Stimulated activated CD4-positive, alpha-beta T cell treated with anti-CD3 and anti-CD28 coated beads, Interleukin-1b, Interleukin-23, amount 100 ng/mL, for 24 hours (primary cell): ENCODE measurements at places on chromosomes 11 and 22.
A peak's percentile ranks its signal among the peaks of the same experiment; 100 is the strongest.

DNA sequence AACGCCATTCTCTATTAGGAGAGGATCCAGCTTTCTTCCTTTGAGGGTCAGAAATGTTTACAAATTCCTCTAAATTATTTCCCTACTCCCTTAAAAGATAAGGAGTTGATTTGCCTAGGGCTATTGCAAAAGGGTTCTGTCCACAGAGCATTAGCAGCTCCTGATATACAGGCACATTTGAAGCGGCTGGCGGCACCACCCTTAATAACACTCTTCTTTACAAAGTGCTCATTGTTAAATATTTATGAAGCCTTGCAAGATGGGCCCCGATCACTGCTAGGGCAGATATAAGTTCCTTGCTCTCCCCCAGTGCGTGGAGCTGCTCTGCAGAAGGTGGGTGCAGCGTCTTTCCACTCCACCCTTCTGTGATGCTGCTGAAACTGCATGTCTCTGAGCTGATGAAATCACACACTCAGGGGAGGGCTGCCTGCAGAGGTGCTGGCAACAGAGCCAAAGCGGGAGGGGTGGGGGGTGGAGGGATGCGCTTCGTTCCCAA, 116.7 kb upstream of the NTM start:
- no peak for DNase-seq

GRCh38 chr22:41952713-41953112, 763 bp downstream of the SMIM45 start:
- DNase-seq: no peak

- no peak for DNase-seq
Measured at GRCh38 chr11:115693002-115693401, 188.8 kb upstream of the CADM1 start.

DNA sequence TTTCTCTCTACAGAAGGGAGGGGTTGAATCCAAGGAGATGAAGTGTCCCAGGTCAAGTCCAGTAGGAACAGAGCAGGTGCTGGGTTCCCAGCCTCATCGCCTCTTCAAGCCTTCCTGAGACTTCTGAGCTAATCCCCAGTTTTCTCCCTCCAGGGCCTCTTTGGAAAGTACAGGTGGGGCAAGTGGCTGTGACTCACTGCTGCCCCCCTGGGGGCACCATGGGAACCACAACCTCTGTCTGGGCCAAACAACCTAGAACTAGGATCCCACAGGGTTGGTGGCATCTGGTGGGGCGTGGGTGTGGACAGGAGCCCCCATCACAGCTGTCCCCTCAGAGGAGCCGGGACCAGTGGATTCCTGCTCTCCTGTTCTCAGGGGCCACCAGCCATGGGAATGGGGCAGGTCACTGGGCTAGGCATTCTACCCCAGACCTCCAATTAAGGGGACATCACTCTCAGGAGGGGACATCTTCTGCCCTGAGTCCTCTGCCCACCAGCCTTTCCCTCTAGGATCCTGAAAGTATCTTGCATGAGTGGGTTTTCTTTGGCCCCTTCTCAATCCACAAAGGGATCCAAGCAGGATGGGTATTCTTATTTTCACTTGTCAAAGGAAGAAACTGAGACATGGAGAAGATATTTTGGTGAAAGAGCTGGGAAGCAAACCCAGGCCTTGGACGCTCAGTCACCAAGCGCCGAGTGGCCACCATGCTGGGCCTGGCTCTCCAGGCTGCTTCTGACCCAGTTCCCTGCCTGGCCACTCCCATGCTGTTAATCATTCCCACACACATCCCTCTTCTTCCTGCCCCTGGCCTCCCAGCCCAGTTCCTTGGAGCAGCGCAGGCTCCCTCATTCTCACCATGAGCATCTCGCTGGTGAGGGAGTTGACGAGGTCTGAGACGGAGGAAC, 23.8 kb downstream of the LRRC10B start:
- no peak for DNase-seq

GRCh38 chr22:46007848-46008261, 30.9 kb upstream of the WNT7B start:
- DNase-seq: no peak

DNA sequence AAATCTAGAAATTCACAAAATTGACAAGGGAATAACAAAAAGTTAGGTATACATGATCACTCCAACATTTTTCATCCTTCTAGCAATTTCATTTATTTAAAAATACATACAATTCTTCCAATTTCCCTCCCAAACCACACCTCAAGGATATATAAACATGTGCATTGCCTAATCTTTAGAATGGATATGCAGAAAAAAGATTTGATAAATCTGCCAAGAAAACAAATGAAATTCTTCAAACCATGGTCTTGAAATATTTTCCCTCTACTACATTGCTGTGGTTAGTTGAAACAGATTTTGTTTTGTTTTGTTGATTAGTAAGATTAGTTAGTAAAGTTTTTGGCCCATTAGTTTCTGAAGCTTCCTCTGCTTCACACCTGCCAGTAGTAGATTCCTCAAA, 703.3 kb upstream of the CCDC179 start:
- DNase-seq: no peak

GRCh38 chr11:79236541-79236971, 204.3 kb downstream of the TENM4 start:
- DNase-seq: no peak

DNA sequence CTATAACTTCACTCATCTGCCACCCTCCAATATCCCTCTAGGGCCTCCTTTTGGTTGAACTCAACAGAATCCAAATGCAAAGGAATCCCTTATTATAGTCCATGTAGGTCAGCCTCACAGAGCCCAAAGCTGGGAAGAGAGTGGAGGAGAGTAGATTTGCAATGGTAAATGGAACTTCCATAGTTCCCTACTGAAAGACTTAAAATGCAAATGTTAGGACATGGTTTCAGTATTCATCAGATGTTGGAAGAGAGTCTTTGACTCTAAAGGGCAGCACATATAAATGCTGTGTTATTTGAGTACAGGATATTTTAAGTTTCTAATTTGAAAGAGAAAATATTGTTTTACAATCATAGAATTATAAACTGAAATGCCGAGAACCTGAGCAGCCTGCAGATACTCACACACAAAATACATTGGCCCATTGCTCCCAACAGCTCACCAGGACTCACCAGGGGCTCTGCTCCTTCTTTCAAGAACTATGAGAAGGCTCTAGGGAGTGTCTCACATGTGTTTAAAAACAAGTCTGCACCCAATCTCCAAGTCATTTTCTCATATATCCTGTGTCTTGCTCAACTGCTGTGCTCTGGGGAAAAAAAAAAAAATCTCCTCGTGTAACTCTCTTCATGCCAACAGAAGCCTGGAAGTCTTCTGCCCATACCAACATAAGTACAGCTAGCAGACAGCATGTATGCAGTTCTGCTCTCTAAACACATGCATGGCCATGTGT, 39.6 kb downstream of the SYT9 start:
- no peak for DNase-seq

DNA sequence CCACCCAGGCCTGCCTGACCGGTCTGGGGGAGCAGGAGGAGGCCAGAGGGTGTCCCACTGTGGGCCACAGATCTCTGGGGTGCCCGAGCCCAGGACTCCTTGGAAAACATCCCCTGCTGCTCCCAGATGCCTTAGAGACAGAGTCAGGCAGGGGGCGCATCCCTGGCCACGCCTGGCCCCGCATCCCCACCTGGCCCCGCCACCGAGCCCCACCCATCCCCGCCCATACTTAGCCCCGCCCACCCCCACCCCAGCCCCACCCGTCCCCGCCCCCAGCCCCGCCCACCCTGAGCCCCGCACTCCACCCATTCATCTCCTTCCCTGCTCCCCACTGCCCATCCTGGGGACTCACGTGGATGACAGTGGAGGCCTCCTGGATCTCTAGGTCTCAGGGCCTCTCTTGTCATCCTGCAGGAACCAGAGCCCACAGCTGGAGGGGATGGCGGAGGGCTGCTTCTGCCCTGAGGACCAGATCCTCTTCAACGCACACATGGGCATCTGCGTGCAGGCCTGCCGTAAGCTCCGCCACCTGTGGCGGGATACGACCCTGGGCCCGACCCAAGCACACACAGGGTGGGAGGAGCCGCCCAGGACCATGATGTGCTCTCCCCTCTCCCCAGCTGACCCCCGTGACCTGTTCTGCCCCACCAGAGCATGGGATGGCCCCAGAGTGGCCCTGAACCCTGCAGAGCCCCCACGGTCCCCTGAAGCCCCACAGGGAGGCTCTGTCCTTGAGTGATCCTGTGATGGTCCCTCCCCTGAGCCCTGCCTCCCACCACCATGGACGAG, 33.6 kb downstream of the MUC5B start:
- DNase-seq: no peak

DNA sequence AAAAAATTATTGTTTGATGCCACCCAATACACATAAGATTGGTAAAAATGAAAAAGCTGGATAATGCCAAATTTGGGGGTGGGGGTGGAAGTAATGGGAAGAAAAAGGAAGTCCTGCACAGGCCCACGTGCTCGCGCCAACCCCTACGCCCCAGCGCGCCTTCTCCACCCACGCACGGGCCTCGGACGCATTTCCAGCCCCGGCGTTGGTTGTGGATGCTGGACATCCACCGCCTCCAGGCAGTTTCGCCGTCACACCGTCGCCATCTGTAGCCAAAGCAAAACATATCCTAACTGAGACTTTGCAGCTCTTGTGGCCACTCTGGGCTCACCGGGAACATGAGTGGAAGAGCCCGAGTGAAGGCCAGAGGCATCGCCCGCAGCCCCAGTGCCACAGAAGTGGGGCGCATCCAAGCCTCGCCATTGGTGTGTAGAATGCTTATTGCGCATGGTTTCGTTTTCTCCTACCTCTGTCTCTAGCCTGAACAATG, at the start of gene PIWIL4:
TSS of gene PIWIL4 (plus strand) at position 188 of the 490 bp plus-strand sequence. CDS start at position 339, 151 bp downstream.
- no peak for DNase-seq

GRCh38 chr11:71093783-71094182, 158.6 kb downstream of the SHANK2 start:
- no peak for DNase-seq

GRCh38 chr22:44364751-44365130, 52.0 kb upstream of the SHISAL1 start:
- DNase-seq: no peak

GRCh38 chr11:64001484-64002420, 15.5 kb downstream of the OTUB1 start:
- DNase-seq: no peak

- no peak for DNase-seq
Measured at GRCh38 chr11:1203505-1204271, 19.2 kb upstream of the MUC5B start.

DNA sequence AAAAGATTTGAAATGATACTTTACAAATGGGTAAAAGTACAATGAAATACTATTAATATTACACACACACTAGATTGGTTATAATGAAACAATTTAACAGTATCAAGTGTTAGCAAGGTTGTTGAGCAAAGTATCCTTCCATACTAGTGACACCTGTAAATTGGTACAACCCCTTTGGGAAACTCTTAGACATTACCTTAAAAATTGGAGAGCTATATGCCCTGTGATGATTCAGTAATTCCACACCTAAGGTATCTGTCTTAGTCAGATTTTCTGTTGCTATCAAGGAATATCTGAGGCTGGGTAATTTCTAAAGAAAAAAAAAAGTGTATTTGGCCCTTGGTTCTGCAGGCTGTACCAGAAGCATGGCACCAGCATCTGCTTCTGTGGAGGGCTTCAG, 7.4 kb upstream of the GDPD4 start:
- DNase-seq: no peak

GRCh38 chr11:40292721-40293508, 1166.5 kb downstream of the LRRC4C start:
- no peak for DNase-seq

DNA sequence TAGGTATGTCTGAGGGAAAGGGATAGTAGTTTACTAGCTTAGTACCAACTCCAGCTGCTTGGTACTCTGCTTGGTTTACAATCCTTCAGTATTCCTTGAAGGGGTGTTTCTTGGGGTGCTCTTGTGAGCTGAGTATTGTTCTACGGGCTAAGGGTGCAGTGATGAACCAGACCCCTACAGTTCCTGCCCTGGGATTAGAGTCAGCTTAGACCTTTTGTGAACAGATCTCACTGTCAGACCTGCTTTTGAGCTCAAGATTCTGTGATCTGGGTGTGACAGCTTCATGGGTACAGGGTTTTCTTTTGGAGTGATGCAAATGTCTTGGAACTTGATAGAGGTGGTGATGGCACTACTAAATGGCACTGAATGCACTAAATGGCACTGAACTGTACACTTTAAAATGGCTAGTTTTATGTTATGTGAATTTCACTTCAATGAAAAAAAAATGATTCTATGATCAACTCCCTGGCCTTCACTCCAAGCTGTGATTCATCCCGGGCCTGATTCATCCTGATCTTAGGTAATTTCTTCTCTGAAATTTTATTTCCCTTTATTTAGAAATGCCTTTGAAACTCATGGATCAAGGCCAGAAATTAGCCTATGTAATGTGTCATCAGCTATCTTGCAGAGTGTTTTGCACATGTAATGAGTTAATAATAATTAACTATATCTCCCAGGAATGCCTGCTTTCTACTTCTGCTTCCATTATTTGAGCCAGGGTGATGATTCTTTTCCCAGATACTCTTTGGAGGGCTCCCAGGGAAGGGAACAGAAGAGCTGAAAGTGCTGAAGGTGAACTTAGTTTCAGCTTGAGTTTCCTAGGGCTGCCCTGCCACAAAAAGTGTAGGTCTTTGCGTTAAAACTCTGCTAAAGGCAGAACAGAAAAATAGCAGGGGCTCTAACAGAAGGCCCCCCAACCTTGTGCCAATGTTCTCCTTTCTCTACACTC, 87.9 kb downstream of the NCAM1 start:
- DNase-seq: no peak

DNA sequence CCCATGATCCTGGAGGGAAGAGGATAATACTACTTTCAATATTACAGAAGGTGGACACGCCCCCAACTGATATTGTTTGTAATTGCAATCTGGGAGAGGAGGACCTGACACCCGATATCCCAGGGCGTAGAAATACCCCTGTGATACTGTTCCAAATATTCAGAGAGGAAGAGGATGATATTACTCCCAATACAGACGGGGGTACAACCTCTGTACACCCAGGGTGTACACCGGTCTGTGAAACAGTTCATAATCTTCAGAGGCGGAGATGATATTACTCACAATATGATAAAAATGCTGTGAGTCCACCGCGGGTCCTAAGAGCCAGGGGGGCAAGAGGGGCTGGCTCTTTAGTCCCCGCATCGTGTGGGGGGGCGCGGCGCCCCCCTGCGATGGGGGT, 57.2 kb upstream of the ALDH3B2 start:
- DNase-seq: no peak

GRCh38 chr11:41795004-41795403, 335.6 kb upstream of the LRRC4C start:
- no peak for DNase-seq

DNA sequence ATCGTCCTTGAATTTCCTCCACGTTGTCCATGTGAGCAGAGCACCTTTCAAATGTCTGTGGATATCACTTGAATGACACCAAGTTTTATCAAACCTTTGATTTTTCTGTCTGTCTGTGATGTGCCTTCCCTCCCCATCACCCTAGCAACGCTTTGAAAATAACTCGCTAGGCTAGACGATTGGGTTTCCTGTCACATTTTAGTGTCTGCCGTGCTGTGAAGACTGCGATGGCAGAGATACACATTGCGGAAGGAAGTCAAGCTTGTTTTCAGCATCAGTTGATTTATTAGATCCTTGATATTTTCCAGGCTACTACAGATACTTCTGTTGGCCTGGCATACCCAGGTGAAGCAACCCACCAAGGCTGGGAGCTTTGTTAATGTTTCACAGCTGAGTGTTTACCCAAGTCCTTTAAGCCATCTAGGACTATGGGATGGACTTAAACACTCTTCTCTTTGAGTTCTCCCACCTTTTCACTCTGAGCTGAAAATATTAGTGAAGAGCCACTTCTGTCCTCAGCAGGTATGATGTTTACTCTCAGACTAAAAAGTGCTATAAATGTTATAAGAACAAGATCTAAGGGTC, 93.6 kb upstream of the CD44 start:
- DNase-seq: peak; percentile 33
